Cardiac septum (tissue), 1 donor: ENCODE measurements at places on chromosomes 12 and 14. TPM values are rescaled to one million over a fixed set of nuclear protein-coding genes. Genes with fewer than 3 reads are reported as not detected.

The PPP4R4 gene
- 0.30 TPM for total RNA-seq

The KLRF1 gene
- total RNA-seq, result not detected

The IL22 gene
- not detected for total RNA-seq

The GLIPR1L1 gene
- total RNA-seq, result not detected

The RDH5 gene
- total RNA-seq, result 26.3 TPM

The IL23A gene
- total RNA-seq, result not detected
